ENCODE measurements at places on chromosomes 7 and 10.

DNA sequence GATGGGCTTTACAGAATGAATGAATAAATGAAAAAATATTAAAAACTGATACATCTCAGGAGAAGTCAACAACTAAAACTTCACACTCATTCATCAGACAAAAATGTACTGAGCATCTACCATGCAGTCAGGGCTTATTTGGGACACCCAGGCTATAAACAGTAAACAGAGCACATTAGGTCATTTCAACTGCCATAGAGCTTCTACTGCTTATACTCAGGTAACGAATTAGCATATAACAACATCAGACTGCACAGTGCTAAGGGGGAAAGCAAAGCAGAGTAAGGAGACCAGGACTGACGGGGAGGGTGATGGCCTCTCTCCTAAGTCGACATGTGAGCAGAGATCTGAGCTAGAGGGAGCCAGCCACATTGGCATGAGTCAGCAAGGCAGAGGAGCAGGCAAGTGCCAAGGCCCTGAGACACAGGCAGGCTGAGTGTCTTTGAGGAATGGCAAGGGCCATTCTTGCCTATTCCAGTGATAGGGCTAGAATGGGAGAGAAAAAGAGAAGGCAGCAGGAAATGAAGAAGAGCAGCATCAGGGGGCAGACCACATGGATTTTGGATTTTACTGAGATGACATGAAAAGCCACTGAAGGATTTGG lies 528.9 kb downstream of the PARD3 start:
- DNase-seq, result no peak

DNA sequence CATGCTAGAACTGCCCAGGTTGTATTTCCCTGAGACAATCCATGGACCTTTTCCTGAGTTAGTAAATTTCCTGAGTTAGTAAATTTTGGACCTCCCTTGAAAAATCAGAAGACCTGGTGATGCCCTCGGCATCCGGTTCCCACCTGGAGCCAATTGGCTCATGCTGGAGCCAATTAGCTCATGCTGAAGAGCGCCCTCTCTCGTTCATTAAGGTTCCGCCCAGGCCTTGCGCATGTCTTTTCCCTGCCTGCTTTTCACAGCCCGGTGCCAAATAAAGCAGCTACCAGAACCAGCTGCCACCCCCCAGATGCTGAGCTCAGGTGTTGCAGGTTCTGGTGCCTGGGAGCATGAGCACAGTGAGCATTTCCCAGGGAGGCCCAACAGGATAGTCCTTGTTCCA lies 96.2 kb downstream of the APBB1IP start:
- DNase-seq, result no peak

- DNase-seq, result no peak
Observed at GRCh38 chr7:33509206-33509605, 379.8 kb downstream of the BBS9 start.

DNA sequence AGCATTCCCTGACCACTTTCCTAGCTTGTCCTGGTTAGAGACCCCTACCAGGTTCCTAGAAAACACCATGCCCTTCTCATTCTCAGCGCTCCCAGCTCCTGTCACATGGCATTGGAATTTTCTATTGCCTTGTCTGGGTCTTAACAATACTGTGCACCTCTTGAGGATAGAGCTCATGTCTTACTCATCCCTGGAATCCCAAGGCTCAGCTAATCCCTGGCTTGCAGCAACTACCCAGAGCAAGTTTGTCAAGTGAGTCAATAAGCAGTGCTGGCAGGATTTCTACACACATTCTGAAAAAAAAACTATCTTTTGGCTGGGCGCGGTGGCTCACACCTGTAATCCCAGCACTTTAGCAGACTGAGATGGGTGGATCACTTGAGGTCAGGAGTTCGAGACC lies 11.7 kb upstream of the PRDX3 start:
- DNase-seq, result peak; percentile 91

DNA sequence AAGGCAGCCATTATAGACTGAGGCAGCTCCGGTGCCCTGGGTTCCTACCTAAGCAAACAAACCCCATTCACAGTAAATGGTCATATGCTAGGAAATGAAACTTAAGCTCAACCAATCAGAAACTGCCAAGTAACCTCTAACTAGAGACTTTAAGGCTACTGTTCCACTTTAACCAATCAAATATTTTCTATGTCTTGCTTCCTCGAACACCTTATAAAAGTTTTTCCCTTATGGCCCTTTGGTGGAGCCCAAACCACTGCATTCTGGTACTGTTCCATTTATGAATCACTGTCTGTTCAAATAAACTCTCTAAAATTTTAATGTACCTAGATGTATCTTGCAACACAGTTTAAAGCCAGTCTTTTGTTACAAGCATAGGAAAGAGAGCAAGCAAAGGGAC lies 361.1 kb downstream of the HGF start:
- no peak for DNase-seq

GRCh38 chr10:78361031-78361430 lies 327.4 kb downstream of the RPS24 start:
- DNase-seq, result no peak

DNA sequence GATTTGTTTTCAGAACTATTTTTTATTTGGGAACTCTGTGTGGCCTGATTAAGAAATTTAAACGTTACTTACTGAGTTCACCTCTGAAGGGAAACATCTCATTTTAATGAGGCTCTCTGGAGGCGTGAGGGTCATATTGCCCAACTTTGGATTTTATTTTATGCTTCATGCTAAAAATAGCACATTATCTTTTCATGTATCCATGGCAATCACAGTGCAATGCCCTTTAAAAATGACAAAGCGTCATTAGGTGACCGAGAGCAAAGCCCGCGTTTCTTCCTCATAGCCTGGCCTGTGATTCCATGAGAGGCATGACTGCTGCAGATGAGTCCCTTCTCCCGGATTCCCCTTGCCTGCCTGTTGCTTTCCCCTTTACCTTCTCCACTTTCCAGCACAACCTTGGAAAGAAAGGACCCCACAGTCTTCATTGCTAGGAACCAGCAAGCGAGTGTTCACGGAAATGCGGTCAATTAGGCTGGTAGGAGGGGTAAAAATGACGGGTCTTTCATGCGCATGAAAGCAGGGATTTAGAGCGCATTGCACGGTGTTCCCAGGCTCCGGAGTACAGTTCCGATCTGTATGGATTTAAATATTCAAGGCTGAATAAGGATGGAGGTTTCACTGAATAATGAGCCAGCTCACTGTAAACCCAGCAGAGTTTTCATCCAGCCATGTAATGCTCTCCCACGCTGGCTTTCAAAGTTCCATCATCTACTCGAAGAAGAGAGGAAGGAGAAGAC lies 98.2 kb upstream of the PITRM1 start:
- no peak for DNase-seq

All from amniotic stem cell (primary cell).